GM18507 (cell line): ENCODE measurements at places on chromosomes 11 and 22.

DNA sequence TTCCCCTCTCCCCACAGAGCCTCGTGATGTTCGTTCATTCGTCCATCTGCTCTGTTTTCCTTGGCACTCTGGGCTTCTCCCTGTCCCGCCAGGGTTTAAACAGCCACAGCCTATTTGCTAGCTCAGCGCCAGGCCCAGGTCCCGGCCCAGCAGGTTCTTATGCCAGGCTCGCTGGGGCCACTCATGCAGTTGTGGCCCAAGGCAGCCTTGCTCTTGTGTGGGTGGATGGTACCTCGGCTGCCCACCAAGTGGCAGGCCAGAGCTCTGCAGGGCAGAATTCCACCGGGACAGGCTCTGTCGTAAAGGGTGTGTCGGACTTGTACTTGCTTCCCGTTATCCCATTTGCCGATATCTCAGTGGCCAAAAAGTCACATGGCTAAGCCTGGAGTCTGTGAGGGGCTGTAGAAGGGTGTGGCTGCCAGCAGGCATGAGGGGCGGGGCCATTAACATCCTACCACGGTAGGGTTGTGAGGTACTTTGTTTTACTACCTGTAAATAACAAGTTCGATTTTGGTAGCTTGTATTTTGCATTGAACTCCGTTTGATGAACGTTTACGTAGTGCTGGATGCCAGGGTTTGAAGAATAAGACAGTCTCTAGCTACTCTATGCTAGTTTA lies 7.9 kb downstream of the FAM118A start:
- no peak for DNase-seq

- DNase-seq = no peak
Measured at GRCh38 chr11:68842427-68843051, 823 bp upstream of the CPT1A start.

- no peak for DNase-seq
Measured at GRCh38 chr11:2251138-2251537, 19.2 kb downstream of the ASCL2 start.

DNA sequence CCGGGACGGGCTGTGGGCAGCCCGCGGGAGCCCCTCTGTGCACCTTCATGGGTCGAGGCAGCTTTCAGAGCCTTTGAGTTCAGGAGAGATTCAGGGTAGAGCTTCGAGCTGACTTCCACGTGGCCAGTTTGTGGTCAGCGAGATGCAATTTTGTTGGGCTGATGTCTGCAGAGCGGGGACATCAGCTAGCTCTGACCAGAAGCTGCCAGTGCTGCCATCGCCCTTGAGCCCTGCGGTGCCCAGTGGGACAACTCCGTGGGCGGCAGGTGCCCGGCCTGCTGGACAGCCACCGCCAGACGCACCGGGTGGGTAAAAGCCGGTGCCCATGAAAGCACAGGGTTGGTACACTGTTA lies 719 bp downstream of the TALDO1 start:
- no peak for DNase-seq
